ENCODE measurements at places on chromosomes 13 and 19. TPM values are rescaled to one million over a fixed set of nuclear protein-coding genes. Genes with fewer than 3 reads are reported as not detected.
A peak's percentile ranks its signal among the peaks of the same experiment; 100 is the strongest.

Gene PLPP2
- total RNA-seq: 36.1 TPM

Gene ADAMTSL5
- total RNA-seq: not detected

Gene OR7C1
- total RNA-seq: not detected

Gene PINLYP
- total RNA-seq: 4.6 TPM

Gene LGALS7
- total RNA-seq: not detected

Gene CLIP3
- total RNA-seq: 2.8 TPM

Gene CHAF1A
- 7.8 TPM for total RNA-seq

Gene LIN7B
- 2.2 TPM for total RNA-seq

Gene HSD17B14
- 2.6 TPM for total RNA-seq

Gene KANK3
- 55.8 TPM for total RNA-seq

Gene LMTK3
- under 0.01 TPM for total RNA-seq

GRCh38 chr13:25200783-25201182 lies 28.7 kb upstream of the AMER2 start:
- no peak for DNase-seq

- DNase-seq: peak; percentile 20
Observed at GRCh38 chr13:60148918-60149317, 14.8 kb downstream of the DIAPH3 start.

DNA sequence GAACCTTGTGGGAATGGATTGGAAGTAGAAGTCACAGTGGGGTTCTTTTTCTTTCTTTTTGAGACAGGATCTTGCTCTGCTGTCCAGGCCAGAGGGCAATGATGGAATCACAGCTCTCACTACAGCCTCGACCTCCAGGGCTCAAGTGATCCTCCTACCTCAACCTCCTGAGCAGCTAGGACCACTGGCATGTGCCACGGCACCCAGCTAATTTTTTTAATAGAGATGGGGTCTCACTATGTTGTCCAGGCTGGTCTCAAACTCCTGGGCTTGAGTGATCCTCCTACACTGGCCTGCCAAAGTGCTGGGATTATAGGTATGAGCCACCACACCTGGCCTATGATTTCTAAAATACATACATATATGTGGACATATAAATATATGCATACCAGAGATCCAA lies 111.4 kb downstream of the MYCBP2 start:
- DNase-seq: no peak

- DNase-seq: no peak
Observed at GRCh38 chr13:66563076-66563475, 667.1 kb downstream of the PCDH9 start.

DNA sequence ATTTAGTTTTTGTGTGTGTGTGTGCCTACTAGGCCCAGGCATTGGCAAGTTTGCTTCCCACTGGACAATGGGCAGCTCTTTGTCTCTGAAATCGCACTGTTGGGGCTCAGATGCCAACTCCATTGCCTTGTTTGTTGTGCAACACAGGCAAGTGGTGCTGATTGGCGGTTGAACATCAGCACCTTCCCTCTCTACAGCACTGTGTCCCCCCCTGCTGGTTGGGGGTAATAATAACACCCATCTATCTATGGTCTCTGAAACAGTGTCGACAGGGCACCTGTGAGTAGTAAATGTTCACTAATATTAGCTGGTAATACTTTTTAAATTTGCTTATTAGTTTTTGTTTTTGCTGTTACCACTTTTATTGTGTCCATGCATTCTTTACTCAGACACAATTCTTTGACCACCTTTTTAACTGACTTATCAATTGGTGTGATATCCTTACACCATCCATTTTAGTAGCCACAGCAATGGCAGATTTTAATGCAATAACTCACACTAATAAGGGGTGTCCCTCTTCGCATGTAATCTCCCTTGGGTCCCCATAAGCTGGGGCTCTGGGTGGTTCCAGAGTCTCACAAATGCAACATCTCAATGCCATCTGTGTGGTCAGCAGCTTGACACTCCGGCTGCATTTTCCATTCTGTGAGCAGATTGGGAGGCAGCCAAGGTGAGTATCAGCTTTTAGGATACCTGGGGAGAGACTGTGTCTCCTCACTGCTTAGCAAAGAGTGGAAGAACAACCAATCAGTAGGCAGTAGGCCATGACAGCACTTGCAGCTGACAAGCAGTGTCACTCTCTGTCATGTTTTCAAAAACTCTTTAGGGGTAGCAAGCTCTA lies 47.7 kb upstream of the UQCRFS1 start:
- DNase-seq: peak; percentile 29

GRCh38 chr13:83881917-83882605 lies at the start of gene SLITRK1:
Gene SLITRK1, minus strand, starts transcription at chr13:83882474. Its CDS starts 967 bp downstream, at chr13:83881507.
- DNase-seq: no peak

GRCh38 chr13:25652764-25653163 lies 281.0 kb downstream of the ATP8A2 start:
- no peak for DNase-seq

DNA sequence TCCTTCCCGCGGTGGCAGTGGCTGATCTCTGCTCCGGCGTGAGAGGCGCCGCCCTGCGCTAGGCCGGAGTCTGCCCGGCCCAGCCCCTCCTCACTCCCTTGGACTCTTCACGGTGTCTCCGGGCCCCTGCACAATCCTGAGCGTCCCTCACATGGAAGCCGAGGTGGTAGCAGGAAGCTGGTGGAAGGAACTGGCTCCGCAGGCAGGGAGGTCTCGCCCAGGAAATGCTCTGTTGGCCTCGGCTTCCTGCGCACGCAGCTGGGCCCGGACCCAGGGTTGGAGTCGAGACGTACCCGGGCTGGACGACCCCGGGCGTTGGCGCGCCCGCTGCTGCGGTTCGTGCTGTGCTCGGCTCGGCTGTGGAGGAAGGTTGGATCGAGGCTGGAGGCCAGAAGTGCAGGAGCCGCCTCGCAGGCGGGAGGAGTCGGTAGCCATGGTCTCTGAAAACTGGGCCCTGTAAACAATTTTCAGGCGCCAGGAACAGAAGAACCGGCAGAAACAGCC lies 46.3 kb downstream of the ZNF724 start:
- DNase-seq: no peak

DNA sequence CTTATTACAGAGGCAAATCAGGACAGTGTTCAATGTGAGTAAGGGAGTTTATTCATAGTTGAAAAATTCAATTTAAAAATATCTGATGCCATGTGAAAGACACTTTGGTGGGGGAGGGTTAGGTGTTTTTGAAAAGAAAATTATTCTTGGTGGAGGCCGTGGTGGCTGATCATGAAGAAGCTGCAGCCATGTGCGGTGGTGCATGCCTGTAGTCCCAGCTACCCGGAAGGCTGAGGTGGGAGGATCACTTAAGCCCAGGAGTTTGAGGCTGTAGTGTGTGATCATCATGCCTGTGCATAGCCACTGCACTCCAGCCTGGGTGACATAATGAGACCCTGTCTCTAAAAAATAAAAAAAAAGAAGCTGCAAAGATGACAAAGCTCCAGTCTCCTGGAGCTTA lies 28.6 kb downstream of the WDFY2 start:
- DNase-seq: no peak

GRCh38 chr19:15318241-15318691 lies 14.1 kb downstream of the BRD4 start:
- DNase-seq: no peak

DNA sequence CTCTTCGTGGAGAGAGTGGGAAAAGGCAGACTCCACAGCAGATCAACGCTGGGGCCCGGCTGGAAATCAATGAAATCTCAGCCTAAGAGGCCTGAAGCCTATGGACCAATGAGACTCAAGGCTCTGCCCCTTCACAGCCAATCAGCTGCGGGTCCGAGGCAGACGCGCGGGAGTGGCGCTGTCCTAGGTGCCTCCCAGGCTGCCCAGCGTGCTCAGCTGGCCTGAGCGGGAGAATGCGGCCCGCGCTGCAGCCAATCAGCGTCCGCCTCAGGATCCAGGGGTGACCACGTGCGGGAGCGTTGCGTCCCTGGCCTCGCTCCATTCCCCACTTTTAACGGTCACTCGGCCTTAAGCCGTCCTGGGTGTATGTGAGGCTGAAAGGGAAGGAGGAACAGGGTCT lies at the start of gene ZBTB32:
ZBTB32 (plus strand) TSS at position 341 of the 400 bp plus-strand sequence. CDS start 10,069 bp downstream, outside the sequence.
- DNase-seq: peak; percentile 83

DNA sequence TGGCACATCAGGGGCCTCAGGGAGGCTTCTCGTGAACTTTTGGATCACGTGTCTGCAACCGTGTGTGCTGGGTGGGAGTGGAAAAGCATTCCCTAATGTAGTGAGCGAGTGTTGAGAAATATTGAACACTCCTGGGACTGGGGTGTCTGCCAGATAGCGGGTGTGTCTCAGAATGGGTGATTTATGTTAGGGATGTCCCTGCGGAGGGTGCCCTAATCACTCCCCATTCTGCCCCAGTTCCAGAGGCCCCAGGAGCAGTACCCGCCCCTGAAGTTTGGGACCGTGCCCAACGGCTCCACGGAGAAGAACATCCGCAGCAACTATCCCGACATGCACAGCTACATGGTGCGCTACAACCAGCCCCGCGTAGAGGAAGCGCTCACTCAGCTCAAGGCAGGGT lies 24.2 kb upstream of the GRWD1 start:
- DNase-seq: no peak

DNA sequence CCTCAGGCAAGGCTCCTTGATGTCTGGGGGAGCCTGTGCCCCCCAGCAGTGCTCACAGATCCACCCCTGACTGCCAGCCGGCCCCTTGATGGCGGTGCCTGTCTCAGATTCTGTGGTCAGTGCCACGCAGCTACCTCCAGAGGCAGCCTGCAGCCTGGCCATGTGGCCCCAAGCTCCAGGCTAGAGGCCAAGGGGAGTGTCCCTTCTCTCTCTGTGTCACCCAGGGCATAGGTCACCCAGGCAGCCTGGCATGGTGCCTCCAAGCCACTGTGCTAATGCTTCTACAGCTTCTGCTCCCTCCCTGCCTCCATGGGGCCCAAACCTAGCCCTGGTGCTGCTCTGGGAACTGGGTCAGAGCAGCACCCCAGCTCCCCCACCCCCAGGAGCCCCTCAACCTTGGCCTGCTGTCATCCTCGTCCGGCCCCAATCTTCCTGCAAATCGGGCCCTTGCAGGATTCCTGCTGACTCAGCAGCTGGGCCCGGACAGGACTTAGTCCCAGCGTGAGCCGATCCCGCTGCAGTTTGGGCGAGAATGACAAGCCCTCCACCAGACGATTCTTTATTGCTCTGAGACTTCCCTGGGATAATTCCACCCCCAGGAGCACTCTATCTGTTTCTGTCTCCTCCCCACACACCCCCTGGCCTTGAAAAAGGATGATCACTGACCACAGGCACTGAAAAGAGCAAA lies 2.8 kb upstream of the ARL11 start:
- DNase-seq: no peak

GRCh38 chr19:1009981-1010538 lies 9.8 kb downstream of the GRIN3B start:
- DNase-seq: no peak

DNA sequence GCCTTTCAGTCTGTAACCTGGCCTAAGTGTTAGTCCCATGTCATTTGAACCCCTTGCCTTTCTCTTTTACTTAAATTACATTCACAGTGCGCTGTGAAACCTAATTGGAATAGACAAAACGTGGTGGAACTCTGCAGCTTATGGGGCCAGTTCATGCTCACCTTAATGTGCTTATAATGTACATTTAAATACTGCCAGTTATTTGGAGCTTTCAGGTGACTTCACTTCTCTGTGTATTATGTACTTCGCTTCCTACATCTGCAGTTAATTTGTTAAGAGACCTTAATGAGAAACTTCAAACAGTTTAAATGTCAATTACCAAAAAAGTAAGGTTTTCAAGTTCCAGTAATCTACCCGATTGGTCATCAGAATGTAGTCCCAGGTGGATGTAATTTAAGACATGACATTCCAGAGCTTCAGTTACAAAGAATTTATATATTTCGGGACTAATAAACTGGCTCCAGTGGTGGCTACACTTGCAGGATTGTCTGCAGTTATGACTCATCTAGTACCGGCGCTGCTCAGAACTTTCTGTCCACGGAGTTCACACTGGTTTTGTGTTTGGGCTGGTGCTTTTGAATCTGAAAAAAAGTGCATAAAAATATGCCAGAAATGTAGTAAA lies 125.3 kb downstream of the TM9SF2 start:
- DNase-seq: no peak

GRCh38 chr13:51032831-51033230 lies 78.2 kb downstream of the C13orf42 start:
- DNase-seq: no peak

- no peak for DNase-seq
Observed at GRCh38 chr19:23402388-23402787, 7.1 kb upstream of the ZNF91 start.

DNA sequence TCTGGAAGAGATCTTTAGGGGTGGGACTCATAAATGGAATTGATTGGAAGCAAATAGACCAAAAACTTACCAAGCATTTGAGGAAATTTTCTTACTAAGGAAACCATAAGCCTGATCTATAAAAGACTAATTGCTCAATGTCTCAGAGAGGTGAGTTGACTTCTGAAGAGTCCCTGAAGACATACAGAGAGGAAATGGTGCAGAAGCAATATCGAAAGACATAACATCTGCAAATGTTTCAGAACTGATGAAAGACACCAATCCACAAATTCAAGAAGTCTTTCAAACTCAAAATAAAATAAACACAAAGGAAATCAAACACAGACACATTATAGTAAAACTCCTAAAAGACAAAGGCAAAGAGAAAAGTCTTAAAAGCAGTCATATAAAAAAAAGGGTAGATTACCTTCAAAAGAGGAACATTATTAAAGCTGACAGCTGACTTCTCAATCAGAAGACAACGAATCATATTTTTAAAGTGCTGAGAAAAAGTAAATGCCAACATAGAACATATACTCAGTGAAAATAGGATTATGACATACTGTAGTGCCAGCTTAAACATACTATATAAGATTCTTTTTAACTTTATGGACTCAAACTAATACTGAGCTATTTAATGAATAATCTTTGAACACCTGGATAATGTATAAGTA lies 45.4 kb upstream of the CALM3 start:
- no peak for DNase-seq

DNA sequence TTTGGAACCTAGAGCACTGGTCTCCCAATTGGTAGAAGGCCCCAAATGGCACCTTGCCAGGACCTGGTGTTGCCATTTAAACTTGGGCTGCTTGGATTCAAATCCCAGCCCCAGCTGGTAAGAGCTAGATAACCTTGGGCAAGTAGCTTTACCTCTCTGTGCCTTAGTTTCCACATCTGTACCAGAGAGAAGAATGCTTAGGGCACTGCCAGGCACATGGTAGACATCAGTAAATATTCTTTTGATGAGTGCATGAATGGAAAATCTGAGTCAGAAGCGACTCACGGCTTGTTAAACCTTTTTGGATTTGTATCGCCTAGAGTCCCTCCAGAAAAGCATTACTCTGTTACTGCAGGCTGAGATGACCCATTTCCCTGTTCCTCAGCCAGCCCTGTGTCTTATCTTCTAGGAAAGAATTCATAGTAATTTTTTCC lies 90.9 kb downstream of the SIPA1L3 start:
- DNase-seq: peak; percentile 84

DNA sequence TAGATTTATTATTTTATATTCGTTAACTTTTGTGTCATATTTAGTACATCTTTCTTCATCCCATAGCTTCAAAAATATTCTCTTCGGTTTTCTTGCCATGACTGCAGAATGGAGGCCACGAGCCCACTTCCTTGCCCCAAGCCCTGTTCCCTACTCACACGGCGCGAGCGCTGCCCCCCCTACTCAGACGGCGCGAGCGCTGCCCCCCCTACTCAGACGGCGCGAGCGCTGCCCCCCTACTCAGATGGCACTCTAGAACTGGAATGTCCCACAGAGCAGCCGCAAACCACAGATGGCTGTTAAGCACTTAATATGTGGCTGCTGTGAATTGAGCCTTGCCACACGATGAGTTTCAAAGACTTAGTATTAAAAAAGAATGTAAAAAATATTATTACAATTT lies 102.2 kb upstream of the PEG3 start:
- DNase-seq: peak; percentile 27

- no peak for DNase-seq
Observed at GRCh38 chr19:56718231-56718630, 46.7 kb upstream of the ZNF835 start.

GRCh38 chr13:111900390-111901131 lies 166.4 kb upstream of the SOX1 start:
- no peak for DNase-seq

- DNase-seq: no peak
Observed at GRCh38 chr13:77740097-77740735, 42.7 kb downstream of the SLAIN1 start.

Measured in lung microvascular endothelial cell (primary cell).